ENCODE measurements at places on chromosomes 5 and 9.

DNA sequence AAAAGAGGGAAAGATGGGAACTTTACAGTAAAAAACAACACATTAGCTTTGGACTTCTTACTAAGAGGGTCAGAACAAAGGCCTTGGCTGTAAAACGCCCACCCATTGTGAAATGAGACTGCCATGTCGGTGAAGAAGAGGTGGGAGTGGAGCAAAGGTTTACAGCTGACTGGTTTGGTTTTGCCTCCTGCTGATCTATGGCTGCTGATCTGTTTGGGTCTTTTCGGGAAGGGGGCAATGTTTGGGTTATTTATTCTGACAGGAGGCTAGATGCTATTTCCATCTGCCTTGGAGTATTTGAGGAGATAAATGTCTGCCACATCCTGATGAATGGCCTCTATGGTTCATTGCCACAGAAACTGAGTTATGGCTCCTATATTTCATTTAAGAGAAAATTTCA is 408.7 kb downstream of the TLE4 start:
- DNase-seq, result no peak
- H3K27ac ChIP-seq, result no peak overlapping the region
- no peaks in the 10 kb centered on the region for H3K36me3 ChIP-seq
- no peak overlapping the region for H3K4me3 ChIP-seq
- peaks cover 10% of the 10 kb centered on the region for H3K4me1 ChIP-seq
- H3K27me3 ChIP-seq, result no peaks in the 10 kb centered on the region

DNA sequence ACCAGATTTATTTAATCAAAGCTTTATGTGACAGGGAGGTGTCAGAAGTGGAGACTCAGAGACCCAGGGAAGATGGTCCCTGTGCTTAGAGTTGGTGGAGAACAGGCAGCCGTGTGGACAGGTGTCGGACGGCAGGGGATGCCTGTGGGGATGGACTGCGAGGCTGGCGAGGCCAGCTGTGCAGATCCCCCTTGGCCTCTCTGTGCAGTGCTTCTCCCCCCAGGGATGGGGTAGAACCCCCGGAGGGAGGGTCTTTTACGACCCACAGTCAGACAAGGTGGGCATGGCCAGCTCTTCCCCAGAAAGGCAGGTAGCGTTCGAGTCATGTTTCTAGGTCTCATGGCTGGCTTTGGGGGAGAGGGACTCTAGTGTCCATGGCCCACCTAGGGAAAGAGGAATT is 4.7 kb upstream of the SLC2A6 start:
- no peak overlapping the region for H3K4me3 ChIP-seq
- no peaks in the 10 kb centered on the region for H3K36me3 ChIP-seq
- no peak overlapping the region for H3K27ac ChIP-seq
- peaks cover 14% of the 10 kb centered on the region for H3K4me1 ChIP-seq
- no peaks in the 10 kb centered on the region for H3K27me3 ChIP-seq

DNA sequence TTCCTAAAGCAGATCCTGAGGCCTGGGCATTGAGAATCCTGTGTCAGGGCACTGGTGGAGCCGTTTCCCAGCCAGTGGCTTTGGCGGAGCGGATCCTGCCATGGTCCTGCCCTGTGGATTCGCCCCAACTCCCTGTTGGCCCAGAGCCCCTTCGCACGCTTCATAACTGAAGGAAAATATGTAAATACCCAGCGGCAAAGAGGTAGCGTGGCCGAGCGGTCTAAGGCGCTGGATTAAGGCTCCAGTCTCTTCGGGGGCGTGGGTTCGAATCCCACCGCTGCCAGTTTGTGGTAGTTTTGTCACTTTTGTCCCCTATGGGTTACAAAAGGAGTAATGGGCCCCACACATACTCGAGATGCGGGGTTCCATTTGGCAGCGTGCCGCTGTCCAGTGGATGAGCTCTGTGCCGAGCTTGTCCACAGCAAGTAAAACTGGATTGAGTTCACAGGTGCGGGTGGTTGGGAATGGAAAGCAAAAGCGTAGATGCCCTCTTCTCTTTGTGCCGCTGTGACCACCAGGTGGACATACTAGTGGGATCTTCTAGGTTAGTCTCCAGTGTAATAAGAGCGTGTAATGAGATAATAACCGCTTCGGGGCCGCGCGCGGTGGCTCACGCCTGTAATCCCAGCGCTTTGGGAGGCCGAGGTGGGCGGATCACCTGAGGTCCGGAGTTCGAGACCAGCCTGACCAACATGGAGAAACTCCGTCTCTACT is 17.3 kb downstream of the TRIM7 start:
- DNase-seq, result no peak
- H3K4me1 ChIP-seq, result peaks cover 24% of the 10 kb centered on the region
- H3K4me3 ChIP-seq, result peak overlapping the region; percentile 84
- H3K27me3 ChIP-seq, result no peaks in the 10 kb centered on the region
- no peaks in the 10 kb centered on the region for H3K36me3 ChIP-seq
- peak overlapping the region; percentile 37 for H3K27ac ChIP-seq

DNA sequence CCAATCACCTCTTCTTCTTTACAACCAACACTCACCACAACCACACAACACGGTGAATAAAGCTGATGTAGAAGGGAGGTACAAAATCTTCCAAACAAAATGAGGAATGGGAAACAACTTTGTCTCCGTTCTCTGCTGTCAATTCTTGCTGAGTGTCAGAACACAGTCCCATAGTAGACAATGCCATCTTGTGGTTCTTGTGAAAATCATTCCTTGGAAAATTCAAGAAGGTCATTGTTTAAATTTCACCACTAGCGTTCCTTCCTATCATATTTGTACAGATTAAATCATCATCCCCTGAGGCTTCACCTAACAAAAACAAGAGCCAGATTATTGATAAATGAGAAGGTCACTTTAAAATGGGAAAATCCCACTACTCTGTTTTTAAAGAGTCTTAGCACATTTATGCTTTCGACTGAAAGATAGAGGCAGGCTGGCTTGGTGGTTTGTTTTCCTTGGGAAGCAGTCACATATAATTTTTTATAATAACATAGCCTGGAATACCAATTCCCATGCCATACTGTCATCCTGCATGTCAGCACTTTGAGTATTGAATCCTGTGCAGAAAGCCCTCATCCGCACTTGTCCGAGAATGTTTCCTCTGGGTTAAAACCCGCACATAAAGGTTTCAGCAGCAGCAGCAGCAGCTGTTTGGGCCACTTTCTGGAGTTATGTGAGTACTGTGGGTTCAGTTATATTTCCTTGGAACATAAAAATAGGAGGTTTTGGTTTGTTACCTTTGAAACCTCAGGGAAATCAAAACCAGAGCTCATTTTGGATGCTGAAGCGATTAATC is 395.0 kb upstream of the SMARCA2 start:
- no peak overlapping the region for H3K4me3 ChIP-seq
- DNase-seq, result no peak
- H3K4me1 ChIP-seq, result no peaks in the 10 kb centered on the region
- H3K27ac ChIP-seq, result no peak overlapping the region

GRCh38 chr5:168262042-168262743 is 29.3 kb upstream of the WWC1 start:
- H3K4me1 ChIP-seq, result no peaks in the 10 kb centered on the region
- H3K27ac ChIP-seq, result no peak overlapping the region
- H3K36me3 ChIP-seq, result no peaks in the 10 kb centered on the region

GRCh38 chr9:83185488-83186154 is 122.7 kb upstream of the RASEF start:
- H3K4me3 ChIP-seq, result no peak overlapping the region
- no peak overlapping the region for H3K27ac ChIP-seq
- H3K4me1 ChIP-seq, result no peaks in the 10 kb centered on the region

DNA sequence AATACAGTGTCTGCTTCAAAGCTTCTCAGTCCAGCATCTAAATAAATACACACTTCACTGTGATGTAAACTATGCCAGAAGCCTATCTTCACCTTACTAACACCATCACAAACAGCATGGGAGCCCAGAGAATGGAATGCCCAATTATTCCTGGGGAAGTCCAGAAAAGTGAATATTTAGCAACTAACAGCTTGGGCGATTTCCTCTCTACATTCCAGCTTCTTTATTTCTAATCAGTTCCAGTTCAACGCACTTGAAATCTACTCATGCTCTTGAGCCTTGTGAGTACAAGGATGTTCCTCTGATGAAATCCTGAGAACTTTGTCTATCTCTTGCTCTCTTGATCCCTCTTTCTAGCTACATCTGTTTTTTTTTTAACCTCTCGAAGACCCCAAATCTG is 100.4 kb upstream of the C9orf72 start:
- no peak overlapping the region for H3K27ac ChIP-seq
- H3K4me3 ChIP-seq, result no peak overlapping the region
- H3K36me3 ChIP-seq, result no peaks in the 10 kb centered on the region
- H3K4me1 ChIP-seq, result peaks cover 33% of the 10 kb centered on the region

DNA sequence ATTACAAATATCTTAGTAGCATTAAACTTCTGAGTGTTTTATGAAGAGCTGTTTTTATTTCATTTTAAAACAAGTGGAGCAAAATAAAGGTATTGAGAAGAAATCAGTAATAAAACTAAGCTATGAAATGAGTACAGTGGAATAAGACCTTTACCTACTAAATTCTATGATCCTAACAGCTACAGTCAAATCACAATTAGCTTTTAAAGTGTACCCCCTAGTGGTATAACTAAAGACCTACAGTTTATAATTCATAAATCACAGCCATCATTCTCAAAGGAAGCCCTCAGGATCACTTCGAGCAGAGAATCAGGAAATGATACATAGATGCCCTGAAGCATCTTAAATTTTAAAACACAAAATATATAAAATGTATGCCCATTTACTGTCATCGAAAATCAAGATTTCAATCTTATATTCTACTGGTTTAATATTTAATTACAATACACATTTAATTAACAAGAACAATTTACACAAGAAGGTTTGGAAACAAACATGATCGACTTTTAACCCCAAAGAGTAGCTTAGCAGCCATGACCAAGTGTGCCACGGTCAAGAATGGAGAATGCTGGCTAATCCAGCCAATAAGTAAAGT is 12.3 kb downstream of the CCNH start:
- H3K27me3 ChIP-seq, result no peaks in the 10 kb centered on the region
- H3K27ac ChIP-seq, result no peak overlapping the region
- no peak overlapping the region for H3K4me3 ChIP-seq
- H3K36me3 ChIP-seq, result peaks cover 7% of the 10 kb centered on the region
- H3K4me1 ChIP-seq, result peaks cover 3% of the 10 kb centered on the region
